ENCODE measurements at places on chromosomes 3 and 15. TPM values are rescaled to one million over a fixed set of nuclear protein-coding genes. Genes with fewer than 3 reads are reported as not detected.
A peak's percentile ranks its signal among the peaks of the same experiment; 100 is the strongest.

GRCh38 chr3:21654241-21654640 lies 96.8 kb downstream of the ZNF385D start:
- no peak for DNase-seq

- no peak for DNase-seq
Observed at GRCh38 chr15:80105595-80105994, 46.1 kb downstream of the ZFAND6 start.

DNA sequence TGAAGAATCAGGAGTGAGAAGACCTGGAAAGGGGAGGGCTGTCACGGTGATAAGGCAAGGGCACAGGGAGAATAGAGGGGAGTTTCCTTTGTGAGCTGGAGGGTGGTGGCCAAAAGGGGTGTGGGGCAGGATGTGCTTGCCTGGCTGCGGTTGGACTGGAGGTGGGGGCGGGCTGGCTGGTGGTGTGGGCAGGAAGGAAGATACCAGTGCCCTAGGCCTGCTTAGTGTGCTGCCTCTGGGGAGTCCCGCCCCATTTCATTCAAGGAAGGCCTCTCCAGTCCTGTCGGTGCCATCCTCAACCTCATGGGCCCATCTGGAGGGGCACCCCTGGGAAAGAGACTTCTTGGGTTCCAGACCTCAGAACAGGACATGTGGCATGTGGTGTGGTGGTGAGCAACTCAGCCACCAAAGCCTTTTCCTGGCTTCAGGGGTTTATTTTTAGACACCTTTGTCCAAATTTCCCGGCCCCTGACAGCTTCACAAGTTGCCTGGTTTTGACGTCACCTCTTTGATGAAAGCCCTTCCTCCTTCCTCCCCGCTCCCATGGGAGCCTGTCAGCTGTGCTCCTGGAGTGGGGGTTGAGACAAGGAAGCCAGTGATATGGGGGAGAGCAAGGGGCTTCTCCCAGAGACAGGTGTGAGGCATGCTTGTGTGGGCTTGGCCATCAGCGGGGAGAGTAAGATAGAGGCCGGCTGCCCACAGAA lies 15.6 kb downstream of the TEX264 start:
- no peak for DNase-seq

The TMCO5A gene
- not detected for total RNA-seq

The CHST2 gene
- total RNA-seq: 2.2 TPM

GRCh38 chr3:158863247-158863646 lies 61.4 kb downstream of the MFSD1 start:
- DNase-seq: no peak

The CD86 gene
- total RNA-seq: 0.73 TPM

DNA sequence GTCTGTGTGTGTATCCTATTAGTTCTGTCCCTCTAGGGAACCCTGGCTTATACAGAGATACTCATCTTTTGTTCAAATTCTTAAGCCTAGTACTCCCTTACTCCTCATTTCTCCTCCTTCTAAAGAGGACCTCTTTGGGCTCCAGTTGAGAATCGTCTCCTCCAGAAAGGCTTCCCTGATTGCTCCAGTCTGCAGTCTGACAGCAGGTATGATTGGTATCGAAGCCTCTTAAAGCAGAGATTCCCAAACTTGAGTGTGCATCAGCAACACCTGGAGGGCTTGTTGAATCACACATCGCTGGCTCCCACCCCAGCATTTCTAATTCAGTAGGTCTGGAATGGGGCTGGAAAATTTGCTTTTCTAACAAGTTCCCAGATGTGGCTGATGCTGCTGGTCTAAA lies 60.9 kb upstream of the NMNAT3 start:
- DNase-seq: no peak

The GP9 gene
- not detected for total RNA-seq

GRCh38 chr15:94107652-94108051 lies 123.7 kb upstream of the MCTP2 start:
- DNase-seq: no peak

The RCN2 gene
- total RNA-seq: 11.7 TPM

- DNase-seq: no peak
Observed at GRCh38 chr3:99250821-99251355, 349.4 kb upstream of the DCBLD2 start.

DNA sequence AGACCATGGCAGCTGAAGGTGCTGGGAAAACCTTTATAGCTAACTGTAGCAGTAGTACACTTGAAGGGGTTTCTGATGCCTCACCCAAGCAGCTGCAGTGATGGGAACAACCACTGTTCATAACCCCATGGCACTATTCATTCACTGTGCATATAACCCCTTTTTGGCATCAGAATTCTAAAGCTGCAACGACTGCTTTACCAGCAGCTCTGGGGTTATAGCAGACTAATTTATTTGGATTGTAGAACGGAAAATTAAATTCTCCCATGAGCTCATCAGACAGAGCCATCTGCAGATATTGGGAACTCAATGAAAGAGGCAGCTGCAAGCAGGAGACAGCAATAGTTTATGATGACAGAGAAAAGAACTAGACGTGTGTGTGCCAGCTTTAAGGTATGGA lies 28.6 kb downstream of the TFDP2 start:
- no peak for DNase-seq

GRCh38 chr3:85355572-85355971 lies 396.8 kb downstream of the CADM2 start:
- DNase-seq: no peak

The POPDC2 gene
- 0.52 TPM for total RNA-seq

DNA sequence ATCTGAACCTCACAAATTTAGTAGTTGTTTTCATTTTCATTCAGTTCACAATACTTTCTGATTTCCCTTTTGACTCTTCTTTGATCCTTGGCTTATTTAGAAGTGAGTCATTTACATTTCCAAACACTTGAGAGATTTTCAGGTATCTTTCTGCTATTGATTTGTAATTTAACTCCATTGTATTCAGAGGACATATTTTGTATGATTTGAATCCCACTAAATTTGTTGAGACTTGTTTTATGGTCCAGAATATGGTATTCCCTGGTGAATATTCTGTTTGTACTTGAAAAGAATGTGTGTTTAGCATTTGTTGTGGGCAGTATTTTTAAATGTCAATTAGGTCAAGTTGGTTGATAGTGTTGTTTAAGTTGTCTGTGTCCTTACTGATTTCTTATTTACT lies 29.6 kb downstream of the FAN1 start:
- DNase-seq: no peak

The SYNM gene
- total RNA-seq: 4.2 TPM

DNA sequence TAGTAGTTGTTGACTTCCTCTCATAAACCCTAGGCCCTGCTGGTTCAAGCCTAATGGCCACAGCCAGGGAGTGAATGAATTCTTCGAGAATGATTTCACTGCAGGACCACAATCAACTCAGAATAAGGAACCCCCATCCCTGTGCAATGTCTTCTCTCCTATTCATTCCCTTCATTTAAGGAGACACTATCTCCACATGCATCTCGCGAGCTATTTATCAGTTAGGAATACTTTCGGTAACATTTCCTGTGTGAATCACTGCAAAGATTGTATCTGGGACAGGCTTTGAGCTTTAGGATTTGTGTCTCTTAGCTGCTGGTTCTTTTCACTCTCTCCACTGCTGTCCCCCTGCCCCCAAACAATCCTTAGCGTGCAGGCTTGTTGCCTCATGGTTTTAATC lies 94.4 kb downstream of the MYLK start:
- DNase-seq: no peak

DNA sequence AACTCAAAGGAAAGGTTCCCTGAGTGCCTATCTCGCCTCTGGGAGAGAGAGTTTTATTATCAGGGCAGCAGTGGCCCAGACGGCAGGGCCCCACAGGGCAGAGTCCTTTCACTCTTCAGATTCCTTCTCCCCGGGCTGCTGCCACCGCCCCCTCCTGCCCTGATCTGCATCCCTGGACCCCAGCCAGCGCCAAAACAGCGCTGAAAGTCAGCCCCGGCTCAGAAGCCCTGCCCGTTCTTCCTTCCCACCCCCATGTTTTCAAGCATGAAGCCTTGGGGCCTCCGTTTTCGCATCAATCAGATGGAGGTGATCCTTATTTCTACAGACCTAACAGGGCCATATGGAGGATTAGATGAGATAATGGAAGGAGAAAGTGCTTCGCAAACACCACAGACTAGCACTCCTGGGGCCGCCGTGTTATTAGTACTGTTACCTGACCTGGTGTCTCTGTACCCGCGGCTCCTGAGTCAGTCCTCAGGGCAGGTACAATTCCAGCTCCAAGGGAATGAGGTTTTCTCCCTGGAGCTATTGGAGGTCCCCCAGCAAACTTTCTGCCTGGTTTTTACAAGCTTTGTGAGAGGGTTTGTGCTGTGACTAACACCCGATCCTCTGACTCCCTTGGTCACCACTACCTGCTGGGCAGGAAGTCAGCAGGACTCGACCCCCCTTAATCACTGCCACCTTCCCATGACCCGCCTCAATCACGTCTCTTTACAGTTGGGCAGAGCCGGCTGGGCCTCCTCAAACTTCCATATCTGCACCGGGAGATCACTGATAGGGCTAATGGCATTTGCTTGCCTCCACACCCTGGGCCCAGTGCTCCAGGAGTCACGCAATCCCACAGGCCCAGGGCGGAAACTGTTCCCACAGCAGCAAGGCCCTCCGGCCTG lies 39.5 kb upstream of the TSEN2 start:
- DNase-seq: no peak

GRCh38 chr3:36379872-36380220 lies 458 bp upstream of the STAC start:
- DNase-seq: no peak

The CGNL1 gene
- total RNA-seq: 35.8 TPM

- no peak for DNase-seq
Observed at GRCh38 chr3:45105855-45106671, 40.1 kb downstream of the CDCP1 start.

DNA sequence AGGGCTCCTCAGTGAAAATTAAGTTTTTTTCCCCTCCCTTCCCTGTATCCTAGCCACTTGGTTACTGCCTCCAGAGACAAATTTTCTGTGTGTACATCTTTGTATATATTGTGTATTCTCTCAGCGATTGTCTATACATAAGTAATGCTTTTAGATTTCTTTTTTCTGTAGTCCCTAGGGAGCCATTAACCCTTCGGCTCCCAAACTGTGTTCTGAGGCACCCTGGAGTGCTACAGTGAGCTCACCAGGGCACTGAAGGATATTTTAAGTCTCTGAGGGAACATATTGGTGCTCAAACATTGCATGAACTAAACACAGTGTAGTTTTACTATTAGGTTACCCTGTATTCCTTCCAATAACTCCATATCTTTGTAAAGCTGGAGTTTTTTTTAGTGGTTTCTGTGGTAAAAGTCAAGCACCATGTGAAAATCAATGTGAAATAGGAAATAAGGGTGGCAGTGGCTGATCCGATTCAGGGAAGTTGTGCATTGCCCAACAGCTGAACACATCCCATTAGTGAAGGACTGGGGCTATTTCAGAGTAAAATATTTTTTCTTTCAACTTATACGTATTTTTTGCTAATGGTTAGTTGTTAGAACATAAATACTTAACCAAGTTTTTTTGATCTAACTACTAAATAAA lies 43.0 kb downstream of the USP13 start:
- DNase-seq: no peak

The COL6A5 gene
- total RNA-seq: not detected

GRCh38 chr3:69499899-69500421 lies 114.1 kb upstream of the FRMD4B start:
- DNase-seq: no peak

DNA sequence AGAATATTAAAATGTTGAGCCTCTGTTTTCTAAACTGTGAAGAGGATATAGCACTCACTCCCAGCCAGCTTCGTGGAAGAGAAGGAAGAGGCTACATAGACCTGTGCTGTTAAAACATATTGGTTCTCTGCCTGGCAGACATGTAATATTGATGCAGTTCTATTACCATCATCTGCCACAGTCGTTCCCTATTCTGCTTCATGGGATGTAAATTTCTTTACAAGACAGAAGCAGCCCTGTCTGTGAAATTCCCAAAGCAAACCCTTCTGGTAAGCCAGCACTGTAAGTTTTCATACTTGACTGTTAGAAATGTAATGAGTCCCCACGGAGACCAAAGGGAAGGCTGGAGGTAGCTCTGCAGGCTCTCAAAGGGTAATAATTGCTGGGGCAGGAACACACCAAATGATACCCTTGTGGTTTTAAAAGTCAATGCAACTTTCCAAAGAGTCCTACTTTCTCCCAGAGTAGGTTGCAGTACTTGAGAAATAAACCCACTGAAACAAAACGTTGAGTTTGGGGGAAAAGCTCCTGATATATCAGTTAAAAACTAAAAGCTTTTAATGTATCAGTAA lies 129.9 kb upstream of the HES1 start:
- no peak for DNase-seq

The SETMAR gene
- 8.4 TPM for total RNA-seq

GRCh38 chr15:77773903-77774302 lies 141.2 kb upstream of the LINGO1 start:
- DNase-seq: no peak

The GLDN gene
- total RNA-seq: not detected

DNA sequence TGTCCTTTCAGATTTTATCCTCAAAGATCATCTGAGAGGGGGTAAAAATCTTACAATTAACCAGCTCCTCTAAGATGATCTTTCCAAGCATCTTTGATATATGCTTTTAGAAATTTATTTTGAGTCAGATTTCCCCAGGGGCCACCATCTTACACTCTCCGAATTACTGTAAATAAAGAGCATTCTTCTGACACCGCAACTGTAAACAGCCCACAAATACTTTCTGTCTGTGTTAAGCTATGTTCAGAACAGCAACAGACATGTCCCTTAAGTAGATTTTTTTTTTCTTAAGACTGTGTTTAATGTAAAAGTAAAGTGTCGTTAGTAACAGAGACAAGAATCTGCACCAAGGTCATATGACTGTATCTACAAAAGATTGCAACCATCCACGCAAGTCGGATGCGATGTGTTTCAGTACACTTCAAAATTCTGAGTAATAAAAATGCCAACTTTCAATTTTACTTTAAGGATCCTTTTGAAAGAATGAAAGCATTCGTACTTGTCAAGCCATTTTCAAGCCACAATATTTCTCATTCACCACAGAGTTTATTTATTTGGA lies 159.0 kb upstream of the KCNH8 start:
- no peak for DNase-seq

GRCh38 chr3:165753560-165753959 lies 83.7 kb downstream of the BCHE start:
- DNase-seq: no peak

- peak; percentile 29 for DNase-seq
Observed at GRCh38 chr3:125055331-125055912, 375 bp downstream of the HEG1 start.

The GOLGA6A gene
- total RNA-seq: not detected

DNA sequence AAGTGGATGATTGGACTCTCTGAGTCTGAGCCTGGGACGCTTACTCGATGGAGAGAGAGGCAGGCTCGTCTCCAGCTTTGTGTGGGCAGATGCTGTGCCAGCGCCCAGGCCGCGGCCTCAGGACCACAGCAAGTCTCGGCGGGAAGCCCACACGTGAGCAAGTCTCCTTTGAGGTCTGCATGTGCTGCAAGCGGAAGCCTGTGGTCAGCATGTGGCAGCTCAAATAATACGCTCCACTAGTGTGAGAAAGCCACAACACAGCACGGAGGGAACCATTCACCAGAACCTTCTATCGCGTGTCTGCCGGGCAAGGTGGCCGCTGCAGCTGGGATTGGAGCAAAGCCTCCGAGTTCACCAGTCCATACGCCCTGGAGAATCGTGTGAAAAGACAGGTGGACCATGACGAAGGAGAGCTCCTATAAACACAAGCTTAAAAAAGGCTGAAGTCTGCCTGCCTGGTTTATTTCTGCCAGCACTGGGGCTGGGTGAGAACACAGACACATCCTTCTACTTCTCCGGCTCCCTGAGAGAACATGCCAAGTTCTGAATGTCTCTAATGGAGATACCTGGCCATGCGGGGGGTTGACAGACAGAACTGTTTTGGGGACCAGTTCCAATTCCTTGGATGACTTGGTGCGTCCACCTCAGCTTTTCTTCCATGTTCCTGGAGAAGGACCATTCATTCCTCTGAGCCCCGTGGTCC lies 82.0 kb upstream of the LRIG1 start:
- DNase-seq: no peak
